Left ventricle myocardium inferior (tissue), 1 donor: ENCODE measurements at places on chromosomes 11 and 22. TPM values are rescaled to one million over a fixed set of nuclear protein-coding genes. Genes with fewer than 3 reads are reported as not detected.

The KRTAP5-11 gene
- not detected for total RNA-seq

The TNNT3 gene
- total RNA-seq = 30.7 TPM

The APOBEC3A gene
- 0.41 TPM for total RNA-seq

The ZDHHC5 gene
- 45.8 TPM for total RNA-seq

The SLC25A22 gene
- 3.9 TPM for total RNA-seq

The PTPN5 gene
- 0.47 TPM for total RNA-seq

The MPPED1 gene
- not detected for total RNA-seq

The CCDC116 gene
- total RNA-seq = 0.11 TPM

The RFPL1 gene
- total RNA-seq = not detected

The VPREB3 gene
- total RNA-seq = 0.69 TPM

The CNTF gene
- total RNA-seq = 0.93 TPM

GRCh38 chr11:133318221-133318620, 214.1 kb downstream of the OPCML start:
- no peak for DNase-seq

DNA sequence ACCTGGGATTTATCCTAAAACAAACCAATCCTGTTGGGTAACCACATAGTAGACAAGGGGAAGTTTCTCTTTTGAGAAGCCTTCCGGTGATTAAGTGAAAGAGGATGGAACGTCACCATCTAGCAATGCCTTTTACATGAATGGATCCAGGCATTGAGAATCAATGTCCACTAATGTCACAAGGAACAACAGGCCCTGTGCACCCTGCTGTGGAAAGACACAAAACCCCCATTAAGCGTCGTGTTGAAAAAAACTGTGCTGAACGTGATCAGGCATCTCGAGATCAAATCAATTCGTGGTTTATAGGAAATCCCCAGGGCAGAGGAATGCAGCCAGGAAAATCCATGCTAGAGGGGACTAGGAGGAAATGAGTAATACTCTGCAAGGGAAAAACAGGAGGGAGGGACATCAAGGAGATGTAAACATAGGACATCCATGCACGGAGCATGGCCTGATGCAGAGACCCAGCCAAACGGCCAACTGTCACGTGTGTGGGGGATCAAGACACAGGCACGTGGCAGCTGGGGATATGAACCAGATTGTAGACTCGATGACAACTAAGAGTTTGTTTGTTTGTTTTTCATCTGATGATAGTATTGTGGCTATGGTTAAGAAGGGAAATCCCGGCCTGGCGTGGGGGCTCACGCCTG, 38.6 kb upstream of the CARS1 start:
- no peak for DNase-seq

DNA sequence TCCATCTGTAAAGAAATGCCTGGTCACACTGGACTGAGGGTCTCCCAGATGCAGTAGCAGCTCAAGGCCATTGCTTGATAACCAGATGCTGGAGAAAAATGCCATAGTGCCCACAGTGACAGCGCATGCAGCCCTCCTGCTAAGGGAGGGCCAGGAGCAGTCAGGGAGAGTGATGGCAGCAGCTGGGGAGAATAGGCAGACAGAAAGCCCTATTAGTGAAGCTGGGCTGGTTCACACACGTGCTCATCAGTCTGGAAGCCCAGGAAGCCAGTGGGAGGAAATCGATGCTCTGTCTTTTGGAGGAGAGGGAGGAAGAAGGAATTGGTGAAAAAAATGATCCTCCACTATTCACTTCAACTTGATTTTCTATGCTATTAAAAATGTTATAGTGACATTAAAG, 82.9 kb downstream of the OSBP2 start:
- DNase-seq = no peak

DNA sequence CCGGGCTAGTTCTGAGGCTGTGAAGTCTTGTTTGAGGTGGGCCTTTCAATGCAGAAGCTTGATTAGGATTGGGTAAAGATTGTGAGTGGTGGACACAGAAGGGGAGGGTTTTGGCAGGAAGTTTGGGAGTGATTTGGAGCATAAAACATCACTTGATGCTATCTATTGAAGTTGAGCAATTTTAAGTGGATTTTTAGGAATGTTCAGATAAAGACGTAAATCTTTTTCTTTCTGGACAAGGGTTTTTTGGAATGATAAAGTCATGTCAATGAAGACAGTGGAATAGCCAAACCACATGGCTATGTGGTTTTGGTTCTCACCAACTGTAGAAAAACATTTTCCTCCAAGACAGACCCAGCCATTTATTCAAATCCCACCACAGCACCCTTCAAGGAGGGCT, 111.2 kb upstream of the SNX19 start:
- no peak for DNase-seq

- no peak for DNase-seq
Measured at GRCh38 chr11:93579187-93579751, 36.1 kb upstream of the SMCO4 start.

GRCh38 chr11:69429716-69430491, 51.6 kb upstream of the LINC01488 start:
- DNase-seq = no peak

DNA sequence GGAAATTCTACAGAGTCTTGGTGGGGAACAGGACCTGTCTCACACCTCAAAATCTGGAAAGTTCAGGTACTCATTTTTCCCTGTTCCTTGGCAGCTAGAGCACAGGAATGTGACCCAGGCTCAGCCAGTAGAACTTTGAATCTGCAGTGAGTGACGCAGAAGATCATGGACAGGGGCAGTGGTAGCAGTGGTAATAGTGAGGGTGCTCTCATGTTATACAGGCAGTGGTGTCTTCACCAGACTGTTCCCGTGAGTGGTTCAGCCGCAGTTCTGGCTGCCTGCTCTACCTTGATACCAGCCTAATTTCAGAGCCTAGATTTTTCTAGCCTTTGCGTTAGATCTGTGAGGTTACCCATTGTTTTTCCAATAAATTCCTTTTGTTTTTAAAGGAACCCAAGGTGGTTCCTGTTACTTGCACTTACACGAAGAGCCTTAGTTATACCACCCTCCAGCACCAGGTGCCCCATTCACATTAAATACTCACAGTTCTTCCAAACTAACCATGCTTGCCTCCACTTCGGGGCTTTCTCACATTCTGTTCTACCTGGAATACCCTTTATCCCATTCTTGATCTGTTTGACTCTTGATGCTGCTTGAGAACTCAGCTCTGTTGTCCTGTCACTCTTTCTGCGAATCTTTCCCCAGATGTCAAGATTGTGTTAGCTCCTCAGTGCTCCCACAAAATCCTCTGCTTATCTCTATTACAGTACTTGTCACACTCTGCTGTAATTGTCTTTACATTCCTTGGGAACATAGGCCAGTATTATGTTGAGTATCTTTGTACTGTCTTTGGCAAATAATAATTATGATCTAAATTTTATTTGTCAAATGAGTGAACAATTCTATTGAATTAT, 47.8 kb downstream of the SWAP70 start:
- DNase-seq = no peak

- DNase-seq = no peak
Measured at GRCh38 chr11:42620796-42621195, 691.0 kb upstream of the API5 start.

GRCh38 chr11:8794677-8795103, 112.1 kb downstream of the RPL27A start:
- DNase-seq = no peak

DNA sequence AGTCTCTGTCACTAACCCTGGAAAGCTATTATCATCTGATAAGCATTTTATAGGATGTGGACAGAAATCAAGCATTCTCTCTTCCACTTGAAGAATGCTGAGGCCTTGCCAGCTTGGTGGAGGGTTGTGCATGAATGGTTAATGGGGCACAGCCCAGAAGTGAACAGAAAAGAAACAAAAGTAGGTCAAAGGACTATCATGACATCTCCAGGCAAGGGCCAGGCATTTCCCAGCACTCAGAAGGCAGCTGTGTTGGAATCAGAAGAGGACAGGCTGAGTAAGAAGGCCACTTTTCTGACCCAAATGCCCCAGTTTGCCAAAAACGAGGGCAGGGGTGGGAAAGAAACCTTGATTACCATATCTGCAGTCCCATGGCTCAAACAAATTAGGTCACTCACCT, 12.4 kb downstream of the TENM4 start:
- no peak for DNase-seq

- no peak for DNase-seq
Measured at GRCh38 chr22:46849951-46850350, 87.5 kb downstream of the TBC1D22A start.

GRCh38 chr11:124835918-124836317, 29.3 kb upstream of the ROBO3 start:
- no peak for DNase-seq

DNA sequence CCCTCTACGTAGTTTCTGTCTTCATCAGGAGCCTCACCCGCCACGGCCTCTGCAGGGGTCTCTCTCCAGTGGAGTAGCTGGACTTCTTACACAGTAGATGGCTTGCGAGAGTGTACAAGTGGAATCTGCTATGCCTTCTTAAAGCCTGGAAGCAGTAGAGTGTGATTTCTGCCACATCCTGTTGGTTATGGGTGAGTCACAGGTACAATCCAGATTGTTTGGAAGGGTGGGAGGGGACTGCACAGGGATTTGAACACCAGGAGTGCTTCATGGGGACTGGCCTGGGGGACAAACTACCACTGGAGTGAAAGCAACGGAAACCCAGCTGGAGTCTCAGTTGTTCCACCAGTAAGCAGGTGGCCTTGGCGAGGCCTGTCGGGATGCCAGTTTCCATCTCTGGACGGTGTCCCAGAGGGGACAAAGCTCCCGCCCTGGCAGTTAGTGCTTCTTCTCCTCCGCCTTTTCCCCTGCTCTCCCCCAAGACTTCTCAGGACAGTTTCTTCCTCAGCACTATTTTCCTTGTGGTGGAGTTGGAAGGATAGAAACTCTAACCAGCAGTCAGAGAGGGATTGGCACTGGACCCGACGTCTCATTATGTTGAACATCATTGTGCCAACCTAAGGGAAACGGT, 85.0 kb upstream of the RCN1 start:
- DNase-seq = no peak

DNA sequence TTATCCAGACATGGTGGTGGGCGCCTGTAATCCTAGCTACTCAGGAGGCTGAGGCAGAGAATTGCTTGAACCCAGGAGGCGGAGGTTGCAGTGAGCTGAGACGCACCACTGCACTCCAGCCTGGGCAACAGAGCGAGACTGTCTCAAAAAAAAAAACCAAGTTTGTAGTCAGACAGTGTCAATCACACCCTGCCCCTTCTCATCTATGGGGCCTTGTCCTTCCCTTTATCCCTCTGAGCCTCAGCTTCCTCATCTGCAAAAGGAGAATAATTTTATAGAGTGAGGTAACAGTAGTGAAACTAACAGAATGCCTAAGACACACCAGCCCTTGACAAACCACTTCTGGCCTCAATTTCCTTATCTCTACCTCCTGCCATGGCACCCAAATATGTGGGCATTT, 10.7 kb downstream of the BCL9L start:
- DNase-seq = no peak

DNA sequence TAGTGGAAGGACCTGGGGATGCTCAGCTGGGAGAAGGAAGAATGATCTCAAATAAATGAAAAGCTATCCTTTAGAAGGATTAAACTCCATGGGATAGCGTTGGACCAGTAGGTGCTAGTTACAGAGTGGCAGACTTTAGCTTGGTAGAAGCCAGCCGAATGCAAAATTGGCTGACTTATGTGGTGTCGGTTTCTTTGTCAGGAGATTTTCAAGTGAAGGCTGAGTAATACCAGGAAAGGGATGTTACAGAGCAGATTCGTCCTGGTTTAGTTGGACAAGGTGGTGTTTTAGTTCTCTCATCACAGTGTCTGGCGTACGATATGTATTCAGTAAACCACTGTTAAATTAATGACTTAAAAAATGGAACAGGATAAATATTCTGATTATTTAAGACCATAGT, 26.0 kb downstream of the FDX1 start:
- no peak for DNase-seq

GRCh38 chr11:61315260-61315659, 17.6 kb downstream of the DDB1 start:
- no peak for DNase-seq

GRCh38 chr11:37532271-37532670, 934.2 kb upstream of the RAG2 start:
- DNase-seq = no peak

GRCh38 chr11:60932605-60933356, 8.5 kb downstream of the TMEM132A start:
- DNase-seq = no peak

DNA sequence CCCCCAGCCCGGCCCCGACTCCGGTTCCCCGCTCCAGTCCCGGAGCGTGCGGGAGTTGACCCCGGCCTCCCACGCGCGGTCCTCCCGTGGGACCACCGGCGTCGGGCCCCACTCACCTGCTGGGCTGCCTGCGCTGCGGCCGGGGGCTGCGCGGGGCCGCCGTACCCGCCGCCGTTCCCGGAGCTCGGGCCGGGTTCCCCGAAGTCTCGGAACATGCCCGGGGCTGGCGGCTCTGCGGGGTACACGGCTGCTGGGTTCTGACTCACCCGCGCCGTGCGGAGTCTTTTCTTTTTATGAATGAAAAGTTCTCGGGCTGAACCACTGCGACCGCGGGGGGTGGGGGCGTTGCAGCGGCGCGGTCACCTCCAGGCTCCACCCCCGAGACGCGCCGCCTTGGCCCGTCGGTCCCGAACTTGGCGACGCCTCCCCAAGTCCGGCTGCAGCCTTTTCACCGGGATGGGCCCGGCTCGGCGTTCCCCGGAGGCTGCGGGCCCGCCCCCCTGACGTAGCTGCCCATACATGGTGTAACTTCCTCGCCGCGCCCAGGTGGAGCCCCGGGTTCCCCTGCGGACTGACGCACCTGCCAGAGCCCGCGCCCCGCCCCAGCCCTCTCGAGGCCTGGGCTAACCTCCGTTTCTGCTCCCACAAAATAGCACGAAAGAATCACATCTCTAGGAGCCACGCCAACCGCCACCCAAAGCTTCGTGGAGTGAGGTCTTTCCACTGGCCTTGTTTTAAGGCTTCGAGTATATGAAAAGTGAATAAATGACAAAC, at the start of gene FOSL1:
Gene FOSL1, minus strand, starts transcription at position 264 of the 774 bp plus-strand sequence. Its CDS starts 49 bp downstream, at position 215.
- peak; percentile 88 for DNase-seq

DNA sequence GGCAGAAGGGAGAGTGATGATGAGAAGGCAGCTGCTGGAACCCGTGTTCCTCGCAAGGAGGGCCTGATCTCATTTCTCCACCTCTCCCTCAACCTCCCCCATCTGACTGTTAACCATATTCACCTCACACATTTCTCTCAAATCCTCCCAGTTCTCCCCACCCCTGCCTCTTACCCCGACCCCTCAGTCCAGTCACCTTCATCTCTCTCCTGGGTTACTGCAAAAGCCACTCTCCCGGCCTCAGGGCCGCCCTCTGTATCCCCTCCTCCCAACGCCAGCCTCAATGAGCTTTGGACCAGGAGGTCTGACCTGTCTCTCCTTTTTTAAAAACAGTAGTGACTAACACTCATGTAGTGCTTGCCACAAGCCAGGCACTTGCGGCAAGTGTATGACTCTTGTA, 29.5 kb upstream of the LMO1 start:
- DNase-seq = no peak

- DNase-seq = no peak
Measured at GRCh38 chr22:49491726-49492125, 335.9 kb downstream of the BRD1 start.

GRCh38 chr22:36538529-36538928, 9.6 kb upstream of the EIF3D start:
- no peak for DNase-seq

- no peak for DNase-seq
Measured at GRCh38 chr11:114026355-114026754, 33.2 kb upstream of the ZBTB16 start.
